ENCODE measurements at places on chromosomes 2 and 18. TPM values are rescaled to one million over a fixed set of nuclear protein-coding genes. Genes with fewer than 3 reads are reported as not detected.

DNA sequence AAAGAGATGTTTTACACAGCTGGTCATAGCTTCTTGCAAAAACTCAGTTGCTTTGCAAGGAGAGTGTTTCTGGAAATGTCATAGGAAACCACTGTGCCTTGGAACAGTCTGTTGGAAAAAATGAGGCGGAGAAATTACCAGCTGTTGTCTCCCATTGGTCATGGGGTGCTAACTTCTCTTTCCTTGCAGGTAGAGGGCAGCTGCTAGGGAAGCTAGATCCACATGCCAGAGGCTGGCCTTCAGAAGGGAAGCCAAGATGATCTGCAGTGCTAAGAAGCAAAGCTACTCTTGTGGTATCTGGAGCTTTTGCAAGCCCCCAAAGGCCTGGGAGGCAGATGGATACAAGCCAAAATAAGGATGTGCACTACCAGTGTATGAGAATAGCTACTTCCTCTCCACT, 34.8 kb upstream of the LAMA1 start:
- DNase-seq: no peak

GRCh38 chr18:12031846-12032245, 50.5 kb downstream of the IMPA2 start:
- DNase-seq: no peak

DNA sequence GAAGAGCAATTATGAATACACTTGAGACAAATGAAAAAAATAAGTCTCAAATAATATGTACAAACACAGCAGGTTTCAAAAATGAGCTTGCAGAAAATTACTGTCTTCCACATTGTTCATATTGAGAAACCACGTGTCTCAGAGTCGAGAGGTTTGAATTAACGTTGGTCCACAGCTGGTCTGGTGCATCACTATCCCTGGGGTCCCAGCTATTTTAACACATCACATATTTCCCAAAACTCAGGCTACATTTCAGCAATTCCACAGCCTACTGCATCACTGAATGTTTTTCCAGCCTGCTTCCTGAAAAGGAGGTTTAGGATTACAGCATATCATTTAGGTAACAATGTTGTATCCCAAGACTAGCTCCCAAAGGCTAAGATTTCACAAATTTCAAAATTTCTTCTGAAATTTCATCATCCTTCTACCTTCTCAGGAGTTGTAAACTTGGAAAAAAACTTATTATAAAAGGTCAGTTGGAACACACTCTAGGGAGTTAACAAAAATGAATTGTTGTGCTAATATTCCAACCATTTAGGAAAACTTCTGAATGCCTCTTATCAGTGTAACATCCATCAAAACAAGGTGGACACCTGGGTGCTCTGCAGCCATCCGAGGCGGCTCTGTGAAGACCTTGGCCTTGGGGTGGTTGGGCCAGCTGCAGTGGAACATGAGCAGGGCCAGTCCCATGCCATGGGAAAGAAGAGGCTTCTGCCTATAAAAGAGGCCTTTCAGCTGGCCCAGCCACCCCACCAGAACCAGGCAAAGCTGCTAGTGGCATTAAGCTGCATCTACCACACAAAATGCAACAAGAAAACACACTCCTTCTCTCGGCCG, 198.1 kb upstream of the RBBP8 start:
- DNase-seq: no peak

XDH gene
- polyA plus RNA-seq: 40.6 TPM

CD207 gene
- polyA plus RNA-seq: not detected

KCNJ13 gene
- not detected for polyA plus RNA-seq

UPP2 gene
- polyA plus RNA-seq: not detected

SNORC gene
- polyA plus RNA-seq: 0.66 TPM

KIF3C gene
- 6.5 TPM for polyA plus RNA-seq

All from keratinocyte (primary cell).